ENCODE measurements at places on chromosomes 13 and 19.
A peak's percentile ranks its signal among the peaks of the same experiment; 100 is the strongest.

DNA sequence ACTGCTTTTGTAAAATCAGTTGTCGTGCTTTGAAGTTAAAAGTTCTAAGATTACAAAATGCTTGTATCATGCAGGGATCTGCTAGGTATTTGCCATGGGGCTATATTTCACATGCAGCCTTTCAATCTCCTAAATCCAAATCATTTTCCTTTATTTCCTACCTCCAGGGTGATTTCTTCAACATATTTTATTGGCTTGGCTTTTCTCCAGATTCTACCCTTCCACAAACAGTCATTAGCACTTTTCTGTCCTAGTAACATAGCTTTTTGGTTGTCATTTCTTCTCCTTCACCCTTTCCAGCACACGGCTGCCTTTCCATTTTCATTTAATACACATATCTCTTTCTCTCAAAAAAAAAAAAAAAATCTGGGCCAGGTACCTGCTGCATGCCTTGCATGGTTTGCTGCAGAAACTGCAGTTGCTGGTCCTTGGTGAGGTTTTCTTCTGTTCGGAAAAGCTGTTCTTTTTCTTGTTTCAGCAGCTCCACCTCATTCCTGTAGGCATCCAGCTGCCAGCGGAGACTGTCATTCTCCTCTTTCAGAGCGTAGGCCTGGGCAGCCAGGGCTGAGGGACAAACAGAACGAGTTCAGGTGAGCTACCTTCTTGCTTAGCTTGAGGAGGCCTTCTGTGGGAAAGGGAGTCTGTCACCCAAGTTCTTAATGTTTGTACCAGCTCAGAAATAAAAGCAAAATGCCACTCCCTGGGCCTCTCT lies 274.7 kb downstream of the DNAJC15 start:
- no peak for DNase-seq

GRCh38 chr13:99174533-99175100 lies 26.0 kb upstream of the UBAC2 start:
- DNase-seq: no peak

GRCh38 chr13:28679628-28680027 lies 20.7 kb downstream of the POMP start:
- DNase-seq: no peak

DNA sequence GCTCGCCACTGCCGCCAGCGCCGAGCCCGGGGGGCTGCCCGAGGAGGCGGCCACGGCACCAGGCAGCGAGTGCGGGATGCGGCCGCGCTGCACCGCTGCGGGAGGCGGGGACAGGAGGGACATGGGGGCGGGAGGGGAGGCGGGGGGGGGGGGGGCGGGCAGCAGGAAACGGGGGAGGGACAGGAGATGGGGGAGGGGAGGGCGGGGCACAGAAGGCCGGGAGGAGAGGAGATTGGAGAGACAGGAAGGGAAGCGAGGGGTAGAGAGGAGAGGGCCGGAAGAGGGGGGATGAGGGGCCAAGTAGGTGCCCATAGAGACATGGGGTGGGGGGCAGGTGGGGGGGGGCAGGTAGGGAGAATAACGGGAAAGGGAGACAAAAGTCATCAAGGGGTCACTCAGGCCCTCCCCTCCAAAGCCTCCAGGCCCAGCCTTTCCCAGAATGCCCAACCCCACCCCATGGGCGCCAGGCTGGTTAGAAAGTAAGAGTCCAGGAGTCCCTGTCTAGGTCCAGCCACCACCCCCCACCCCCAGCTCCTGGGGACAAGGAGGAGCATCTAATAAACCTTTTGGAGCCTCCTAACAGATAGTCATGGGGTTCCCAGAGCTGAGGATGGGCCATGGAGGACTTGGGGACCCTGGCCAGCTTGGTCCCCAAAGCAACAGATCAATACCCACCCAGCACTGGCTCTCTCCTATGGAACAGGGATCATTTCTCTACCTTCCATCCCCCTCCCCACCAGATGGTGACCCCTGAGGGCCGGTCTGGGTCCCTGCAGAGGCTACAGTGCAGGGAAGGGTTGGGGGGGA lies 9.5 kb downstream of the NR2F6 start:
- DNase-seq: no peak

DNA sequence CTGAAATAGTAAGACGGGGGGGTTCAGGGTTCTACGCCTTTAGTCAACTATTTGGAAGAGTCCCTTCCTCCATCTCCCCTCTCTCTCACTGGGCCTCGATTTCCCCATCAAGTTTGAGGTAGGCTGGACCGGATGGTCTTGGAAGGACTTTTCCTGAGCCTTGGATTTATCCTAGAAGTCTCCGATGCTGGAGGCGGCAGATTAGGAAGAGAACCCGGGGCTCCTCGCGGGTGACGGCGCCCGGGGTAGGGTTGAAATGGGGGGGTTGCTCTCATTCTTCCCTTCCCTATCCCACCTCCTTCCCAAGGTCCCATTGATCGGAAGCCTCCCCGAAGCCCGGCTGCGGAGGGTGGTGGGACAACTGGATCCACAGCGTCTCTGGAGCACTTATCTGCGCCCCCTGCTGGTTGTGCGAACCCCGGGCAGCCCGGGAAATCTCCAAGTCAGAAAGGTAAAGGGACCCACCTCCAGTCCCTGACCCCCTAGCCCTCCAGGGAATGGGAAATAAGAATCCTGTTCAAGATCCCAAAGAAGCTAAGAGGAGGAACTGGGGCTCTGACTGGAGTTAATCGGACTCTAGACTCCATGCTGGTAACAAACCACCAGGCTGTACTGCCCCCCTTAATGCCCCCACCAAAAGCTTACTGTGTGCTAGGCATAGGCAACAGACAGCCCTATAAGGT lies 781 bp downstream of the QPCTL start:
- DNase-seq: peak; percentile 75
